Spinal cord (tissue), 10 donors: ENCODE measurements at places on chromosomes 3 and 15. TPM values are rescaled to one million over a fixed set of nuclear protein-coding genes. Genes with fewer than 3 reads are reported as not detected.

The KATNBL1 gene
- polyA plus RNA-seq, result 67.5 TPM

The MAP6D1 gene
- polyA plus RNA-seq, result 40.7 TPM

The FBXL22 gene
- polyA plus RNA-seq, result 3.0 TPM

The PFKFB4 gene
- polyA plus RNA-seq, result 18.3 TPM

The PTPN9 gene
- polyA plus RNA-seq, result 44.0 TPM

The BFSP2 gene
- polyA plus RNA-seq, result not detected
